CD4-positive, alpha-beta T cell treated with Interleukin-2 at 100 ng/mL for 4 hours (primary cell): ENCODE measurements at places on chromosomes 5 and 9.

- DNase-seq: no peak
These were observed 424 bp downstream of the HAND1 start for GRCh38 chr5:154477382-154478223.

DNA sequence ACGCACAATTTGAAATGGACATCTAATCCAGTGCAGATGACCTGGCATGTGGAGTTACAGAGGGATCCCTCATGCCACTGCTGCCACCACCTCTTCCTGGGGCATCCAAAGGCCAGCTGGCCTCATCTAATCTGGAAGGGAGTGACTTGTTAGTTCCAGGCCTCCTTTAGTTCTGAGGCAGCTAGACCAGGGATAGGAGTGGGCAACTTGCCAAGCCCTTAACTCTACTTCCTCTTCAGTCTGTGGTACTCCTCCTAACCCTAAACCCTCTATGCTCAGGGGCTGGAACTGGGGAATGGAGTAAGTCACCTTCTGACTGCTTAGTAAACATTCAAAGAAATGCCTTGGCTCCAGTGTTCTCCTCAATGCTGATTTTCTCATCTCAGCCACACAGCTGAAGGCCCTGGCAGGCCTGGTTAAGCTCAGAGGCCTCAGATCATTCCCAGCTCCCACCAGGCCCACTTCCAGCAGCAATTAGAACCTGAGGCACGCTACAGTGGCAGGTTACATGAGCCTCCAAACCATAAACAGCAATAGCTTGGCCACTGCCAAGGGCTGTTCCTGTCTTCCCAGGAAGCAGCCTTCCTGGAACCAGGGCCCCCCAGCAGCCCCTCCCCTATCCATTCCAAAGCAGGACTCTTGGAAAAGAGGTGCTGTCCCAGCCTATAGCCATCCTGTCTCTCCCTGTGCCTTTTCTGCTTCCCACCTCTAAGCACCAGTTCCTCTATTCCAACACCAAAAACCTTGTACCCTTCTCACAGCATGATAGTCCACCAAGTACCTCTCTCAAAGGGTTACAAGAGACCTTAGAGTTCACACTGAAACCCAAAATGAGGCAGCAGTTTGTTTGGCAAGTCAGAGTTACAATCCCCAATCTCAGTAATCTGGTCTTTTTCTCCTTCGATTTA, 2.0 kb downstream of the EIF4EBP3 start:
- DNase-seq: no peak

GRCh38 chr9:113267911-113268566, 7.3 kb downstream of the CDC26 start:
- no peak for DNase-seq

DNA sequence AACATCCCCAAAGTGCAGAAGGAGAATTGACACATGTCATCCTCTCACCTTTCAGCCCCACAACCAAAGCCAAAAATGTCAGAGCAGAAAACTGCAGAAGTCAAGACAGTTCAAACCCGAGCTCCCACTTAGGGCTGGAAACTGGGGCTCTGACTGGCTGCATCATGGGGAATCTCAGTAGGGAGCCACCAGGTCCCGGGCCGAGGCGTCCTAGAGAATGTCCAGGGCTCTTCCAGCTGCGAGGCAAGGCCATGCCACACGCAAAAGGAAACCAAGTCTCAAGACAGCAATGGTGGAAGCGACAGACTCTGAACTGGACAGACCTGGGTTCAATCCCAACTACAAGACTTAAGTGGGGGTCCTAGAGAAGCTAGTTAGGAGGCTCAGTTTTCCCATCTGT, 13.8 kb downstream of the SH3PXD2B start:
- DNase-seq: no peak

GRCh38 chr9:133696071-133696472, 42.1 kb downstream of the SARDH start:
- no peak for DNase-seq

GRCh38 chr9:132937463-132937901, 6.9 kb downstream of the TSC1 start:
- DNase-seq: no peak

DNA sequence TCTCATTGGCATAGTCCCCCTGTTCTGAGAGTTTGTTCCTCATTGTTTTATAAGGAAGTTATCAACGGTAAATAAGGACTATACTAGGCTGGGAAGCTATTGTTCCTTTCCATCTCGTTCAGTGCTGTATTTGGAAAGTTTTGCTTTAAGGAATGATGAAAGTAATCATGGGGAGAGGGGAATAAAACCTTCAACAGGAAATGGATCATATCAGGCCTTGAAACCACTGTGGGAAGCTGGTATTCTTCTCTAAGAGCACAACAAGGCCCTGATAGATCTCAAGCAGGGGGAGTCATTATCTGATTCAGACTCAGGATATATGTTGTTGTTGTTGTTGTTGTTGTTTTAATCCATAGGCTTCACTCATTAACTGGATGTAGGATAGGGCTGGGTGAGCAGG, 474.5 kb downstream of the ENC1 start:
- no peak for DNase-seq

DNA sequence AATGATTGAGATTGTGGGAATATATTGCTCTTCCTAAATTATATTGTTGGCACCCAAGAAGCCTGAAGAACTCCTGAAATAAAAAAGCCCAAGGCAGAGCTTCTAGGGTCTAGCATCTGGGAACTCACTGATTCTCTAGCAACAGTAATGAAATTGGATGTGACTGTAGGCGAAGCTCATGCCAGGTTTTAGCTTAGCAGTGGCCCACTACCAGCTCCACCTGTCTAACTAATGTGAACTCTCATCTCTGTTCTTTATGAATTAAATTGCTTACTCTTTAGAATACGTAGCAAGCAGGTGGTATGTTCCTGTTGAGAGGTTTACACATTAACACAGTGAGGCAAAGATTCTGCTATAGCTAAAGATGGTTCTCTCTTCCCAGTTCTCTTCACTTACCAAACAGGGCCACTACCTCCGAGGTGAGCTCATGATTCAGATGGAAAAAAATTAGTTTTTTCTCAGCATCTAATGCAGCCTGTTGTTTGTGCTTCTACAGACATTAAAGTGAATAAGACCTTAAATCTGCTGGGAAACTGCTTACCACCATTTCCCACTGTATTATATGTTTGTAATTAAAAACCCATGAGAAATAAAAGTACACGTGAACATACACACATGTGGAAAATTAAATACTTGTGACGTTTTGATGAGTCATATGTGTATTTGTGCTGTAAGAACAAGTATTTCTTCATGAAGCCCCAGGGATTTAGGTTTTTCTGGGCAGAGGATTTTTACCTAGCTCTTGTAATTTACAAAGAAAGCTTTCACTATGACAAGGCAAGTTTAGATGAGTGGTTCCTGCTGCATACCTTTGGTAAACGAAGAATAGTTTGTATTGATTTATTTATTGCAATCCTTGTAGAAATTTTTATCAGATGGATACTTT, 360.1 kb downstream of the KDM4C start:
- no peak for DNase-seq

DNA sequence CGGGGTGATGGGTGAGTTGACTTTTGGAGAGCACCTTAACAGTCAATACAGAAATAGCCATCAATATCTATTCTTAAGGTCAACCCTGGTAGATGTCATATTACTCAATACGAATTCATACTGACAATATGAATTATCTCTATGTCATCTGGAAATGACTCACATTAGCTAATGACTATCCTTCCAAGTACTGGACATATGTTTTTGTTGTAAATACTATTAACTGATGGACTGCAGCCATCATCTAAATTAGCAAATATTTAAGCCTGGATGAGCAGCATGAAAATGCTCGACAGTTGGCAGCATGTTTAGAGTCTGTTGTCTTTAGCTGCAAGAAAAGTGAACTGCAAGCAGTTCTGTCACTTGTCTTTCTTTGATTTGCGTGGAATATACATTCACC, 19.6 kb upstream of the ISOC1 start:
- no peak for DNase-seq

GRCh38 chr5:53038196-53038847, 49.2 kb downstream of the ITGA2 start:
- no peak for DNase-seq

GRCh38 chr9:122016309-122016708, 76.8 kb downstream of the TTLL11 start:
- no peak for DNase-seq

DNA sequence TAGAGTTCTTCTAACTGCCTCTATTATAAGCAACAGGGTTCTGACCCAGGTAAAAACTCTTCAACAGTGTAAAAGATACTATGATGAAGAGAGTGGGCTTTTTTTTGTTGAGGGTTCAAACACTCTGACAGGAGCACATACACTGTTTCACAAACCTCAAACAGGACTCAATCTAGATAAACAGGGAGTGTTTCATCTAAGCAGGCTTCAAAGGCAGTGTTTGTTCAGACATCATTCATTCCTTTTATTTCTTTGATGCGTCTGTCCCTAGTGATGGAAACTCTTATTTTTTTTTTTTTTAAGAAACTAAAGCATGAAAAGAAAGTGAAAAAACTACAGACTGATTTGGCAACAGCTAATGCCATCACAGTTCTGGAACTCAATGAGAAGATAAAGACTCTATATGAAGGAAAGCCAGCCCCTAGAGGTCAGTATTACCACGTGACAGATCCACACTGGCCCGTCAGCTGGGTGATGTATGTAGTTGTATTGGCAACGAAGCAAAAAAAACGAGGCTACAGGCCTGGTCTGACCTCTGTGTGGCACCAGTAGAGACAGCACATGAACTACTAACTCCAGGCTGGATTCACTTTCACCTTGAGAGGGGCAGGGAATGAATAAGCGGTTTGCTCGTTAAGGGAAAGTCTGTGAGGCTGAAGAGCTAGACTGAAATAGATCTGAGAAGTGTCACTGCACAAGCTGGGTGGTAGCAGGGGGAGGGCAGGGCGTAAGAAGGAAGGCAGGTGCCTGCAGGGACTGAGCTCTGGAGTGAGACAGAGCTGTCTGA, 172.2 kb downstream of the CCDC192 start:
- peak; percentile 28 for DNase-seq

- no peak for DNase-seq
These were observed 222.3 kb downstream of the FBXL7 start for GRCh38 chr5:15722305-15722704.

- DNase-seq: peak; percentile 88
These were observed 31.6 kb downstream of the TNFSF8 start for GRCh38 chr9:114898741-114899140.

DNA sequence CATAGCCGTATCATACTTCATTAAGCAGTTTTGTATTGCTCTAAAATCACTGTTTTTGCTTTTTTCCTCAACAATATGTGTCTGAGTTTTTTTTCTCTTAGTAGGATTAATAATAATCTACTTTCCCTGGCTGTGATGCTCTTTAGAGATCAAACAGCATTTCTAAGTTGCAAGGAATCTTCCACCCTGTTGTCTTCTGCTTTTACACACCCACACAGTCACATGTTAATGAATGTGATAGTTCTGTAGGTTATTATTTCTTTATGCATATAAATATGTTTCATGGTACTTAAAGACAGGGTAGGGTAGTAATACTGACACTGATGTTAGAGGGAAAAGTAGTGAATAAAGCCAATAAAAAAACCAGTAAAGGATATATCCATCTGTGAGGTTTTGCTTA, 29.3 kb downstream of the SLC44A1 start:
- no peak for DNase-seq

- DNase-seq: no peak
These were observed 78.4 kb downstream of the LRSAM1 start for GRCh38 chr9:127529671-127530070.

DNA sequence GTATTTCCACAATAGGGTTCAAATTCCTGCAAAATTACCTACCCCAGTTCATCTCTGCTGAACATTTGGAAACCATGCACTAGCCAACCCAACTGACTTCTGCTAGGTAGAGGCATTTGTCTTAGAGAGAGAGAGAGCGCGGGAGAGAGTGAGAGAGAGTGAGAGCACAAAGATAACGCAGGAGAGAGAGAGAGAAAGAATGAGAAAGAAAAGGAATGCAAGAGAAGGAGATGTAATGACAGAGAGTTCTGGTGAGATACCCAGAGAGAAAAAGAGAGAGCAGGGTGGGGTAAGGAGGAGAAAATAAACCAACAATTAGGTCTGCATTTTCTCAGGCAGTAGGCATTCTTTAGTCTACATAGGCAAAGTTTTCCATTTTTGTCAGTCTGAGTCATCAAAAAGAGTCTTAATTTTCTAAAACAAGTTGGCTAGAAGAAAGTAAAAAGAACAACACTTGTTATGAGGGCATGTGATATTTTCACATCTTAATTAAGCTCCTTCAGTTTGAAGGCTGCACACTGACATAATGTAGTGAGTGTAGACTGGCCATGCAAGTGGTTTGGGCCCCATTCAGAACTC, 98.2 kb downstream of the MAP1B start:
- DNase-seq: no peak

- no peak for DNase-seq
These were observed 585.3 kb downstream of the EBF1 start for GRCh38 chr5:158514319-158514985.

GRCh38 chr9:23537192-23538066, 288.6 kb downstream of the ELAVL2 start:
- DNase-seq: no peak
